ENCODE measurements at places on chromosomes 1 and 21.

DNA sequence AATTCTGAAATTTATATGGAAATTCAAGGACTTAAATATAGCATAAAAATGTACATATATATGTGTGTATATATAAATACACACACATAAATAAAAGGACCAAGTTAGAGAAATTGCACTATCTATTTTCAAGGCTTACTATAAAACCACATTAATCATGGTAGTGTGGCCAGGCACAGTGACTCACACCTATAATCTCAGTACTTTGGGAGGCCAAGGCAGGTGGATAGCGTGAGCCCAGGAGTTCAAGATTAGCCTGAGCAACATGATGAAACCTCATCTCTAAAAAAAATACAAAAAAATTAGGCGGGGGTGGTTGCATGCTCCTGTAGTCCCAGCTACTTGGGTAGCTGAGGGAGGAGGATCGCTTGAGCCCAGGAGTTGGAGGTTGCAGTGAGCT is 171.4 kb upstream of the GORAB start:
- no peak for DNase-seq

DNA sequence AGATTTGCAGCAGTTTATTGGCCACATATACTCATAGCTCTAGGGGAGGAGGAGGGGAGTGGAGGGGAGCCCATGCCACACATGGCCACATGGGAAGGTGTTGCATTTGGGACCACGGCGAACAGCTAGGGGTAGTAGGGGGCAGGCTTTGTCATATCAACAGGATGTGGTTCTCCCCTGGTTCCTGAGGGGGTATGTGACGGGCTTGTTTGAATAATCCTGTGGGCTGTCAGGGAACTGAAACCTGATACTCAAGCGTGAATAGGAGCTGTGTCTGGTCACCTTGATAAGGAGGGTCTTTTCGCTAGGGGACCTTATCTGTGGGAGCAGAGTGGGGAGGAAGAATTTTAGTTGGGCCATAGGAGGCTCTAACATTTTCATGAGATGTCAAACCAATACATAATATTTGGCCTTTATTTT is 264.7 kb downstream of the CTH start:
- no peak for DNase-seq

DNA sequence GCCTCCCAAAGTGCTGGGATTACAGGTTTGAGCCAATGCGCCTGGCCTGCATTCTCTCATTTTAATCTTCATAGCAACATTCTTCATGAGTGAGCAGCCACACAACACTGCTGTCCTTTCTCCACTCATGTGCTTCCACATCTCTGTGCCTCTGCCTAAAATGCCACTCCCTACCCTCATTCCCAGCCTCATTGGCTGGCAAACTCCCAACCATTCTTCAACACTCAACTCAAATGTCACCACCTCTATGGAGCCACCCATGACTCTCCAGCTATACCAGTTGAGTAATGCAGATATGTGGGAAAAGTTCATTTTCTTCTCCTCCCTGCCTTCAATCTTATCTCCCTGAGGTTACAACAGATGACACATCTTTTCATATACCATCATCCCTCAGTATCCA is 53.9 kb upstream of the ZC3H12A start:
- no peak for DNase-seq

GRCh38 chr21:38159355-38159754 is 97.4 kb upstream of the KCNJ15 start:
- DNase-seq, result peak; percentile 74

DNA sequence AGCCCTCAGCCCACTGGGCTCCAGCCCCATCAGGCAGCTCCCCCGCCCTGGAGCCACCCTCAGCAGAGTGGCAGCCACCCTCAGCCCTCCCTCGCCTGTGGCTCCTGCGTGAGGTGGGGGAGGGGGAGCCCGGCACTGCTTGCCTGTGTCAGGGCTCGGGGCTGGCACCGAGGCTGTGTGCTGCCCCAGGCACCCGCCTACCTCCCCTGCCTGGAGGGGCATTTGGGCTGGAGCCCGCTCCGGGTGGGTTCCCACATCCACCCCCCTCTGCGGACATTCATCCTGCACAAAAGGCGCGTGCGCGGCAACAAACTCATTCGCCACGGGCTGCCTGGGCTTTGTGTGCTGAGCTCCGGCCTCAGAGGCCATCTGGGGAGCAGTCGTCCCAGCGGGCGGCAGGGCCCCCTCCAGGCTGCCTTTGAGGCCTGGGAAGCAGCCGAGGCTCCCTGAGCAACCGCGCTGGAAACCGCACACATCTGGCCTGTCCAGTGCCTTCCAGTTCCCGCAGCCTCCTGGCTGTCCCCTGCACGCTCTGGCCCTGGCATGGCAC is 12.6 kb upstream of the TNFRSF14 start:
- no peak for DNase-seq

- DNase-seq, result no peak
Measured at GRCh38 chr1:235980976-235981375, 83.9 kb downstream of the NID1 start.

DNA sequence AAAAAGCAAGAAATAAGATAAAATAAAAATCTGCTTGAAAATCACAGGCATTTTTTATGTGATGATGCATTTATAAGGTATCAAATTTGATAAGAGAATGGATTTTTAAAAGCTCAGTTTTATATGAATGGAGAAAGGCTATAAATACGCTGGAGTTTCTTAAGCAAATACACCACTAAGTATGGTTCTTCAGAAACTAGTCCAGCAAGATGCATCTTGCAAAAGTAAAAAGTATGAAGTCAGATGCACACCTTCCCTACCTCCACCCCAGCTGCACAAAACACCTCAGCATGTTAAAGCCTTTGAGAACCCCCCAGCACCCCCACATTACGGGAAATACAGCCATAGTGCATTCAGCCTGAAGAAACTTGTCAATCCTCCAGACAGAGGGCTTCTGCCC is 143.1 kb upstream of the PROX1 start:
- no peak for DNase-seq

GRCh38 chr1:206049293-206049692 is 3.7 kb upstream of the RHEX start:
- no peak for DNase-seq

GRCh38 chr21:28421716-28422524 is 570.8 kb downstream of the LTN1 start:
- peak; percentile 94 for DNase-seq

GRCh38 chr1:102837551-102837950 is 270.8 kb downstream of the COL11A1 start:
- DNase-seq, result no peak

DNA sequence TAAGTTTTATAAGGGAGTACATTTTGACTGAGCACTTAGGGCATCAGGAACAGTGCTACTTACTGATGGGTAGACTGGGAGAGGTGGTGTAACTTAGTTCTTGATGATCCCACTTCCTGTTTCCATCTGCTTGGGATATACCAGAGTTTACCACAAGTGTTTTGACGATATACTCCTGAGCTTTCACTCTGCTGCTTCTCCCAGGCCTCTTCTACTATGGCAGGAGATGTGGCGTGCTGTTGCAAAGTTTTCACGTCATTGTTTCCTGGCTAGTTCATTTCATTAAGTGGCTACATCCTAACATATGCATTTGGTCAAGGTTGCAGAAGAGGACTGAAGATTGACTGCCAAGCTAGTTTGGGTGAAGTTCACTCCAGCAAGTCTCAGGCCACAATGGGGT is 41.3 kb upstream of the LAMC2 start:
- DNase-seq, result no peak

DNA sequence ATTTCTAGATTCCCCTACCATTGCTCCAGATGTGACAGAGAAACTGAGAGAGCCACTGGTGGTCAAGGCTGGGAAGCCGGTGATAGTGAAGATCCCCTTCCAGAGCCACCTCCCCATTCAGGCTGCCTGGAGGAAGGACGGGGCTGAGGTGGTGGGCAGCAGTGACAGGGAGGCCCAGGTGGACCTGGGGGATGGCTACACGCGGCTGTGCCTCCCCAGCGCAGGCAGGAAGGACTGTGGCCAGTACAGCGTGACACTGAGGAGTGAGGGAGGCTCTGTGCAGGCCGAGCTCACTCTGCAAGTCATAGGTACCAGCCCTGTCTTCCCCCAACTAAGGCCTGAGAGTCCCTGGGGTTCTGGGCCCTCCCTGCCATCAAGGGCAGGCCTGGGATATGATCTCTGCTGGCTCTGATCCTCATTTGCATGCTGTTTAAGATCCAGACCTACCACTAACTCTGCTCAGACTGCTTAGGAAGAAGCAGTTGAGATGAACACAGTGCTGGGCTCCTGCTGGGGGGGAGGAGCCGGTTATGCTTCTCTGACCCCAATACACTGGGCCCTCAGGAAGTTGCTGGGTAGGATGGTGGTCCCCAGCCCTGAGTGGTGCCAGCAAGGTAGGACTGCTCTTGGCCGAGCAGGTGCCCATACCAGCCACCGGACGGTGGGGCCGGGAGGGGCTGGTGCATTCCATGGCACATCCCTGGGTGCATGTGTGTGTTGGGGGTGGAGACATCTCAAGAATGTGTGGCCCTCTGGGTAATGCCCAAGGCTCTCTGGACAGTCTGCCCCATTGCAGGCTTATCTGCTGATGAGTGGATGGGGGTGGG is 25.1 kb downstream of the IGFN1 start:
- DNase-seq, result no peak

GRCh38 chr21:42251654-42252324 is 32.8 kb downstream of the ABCG1 start:
- DNase-seq, result no peak

DNA sequence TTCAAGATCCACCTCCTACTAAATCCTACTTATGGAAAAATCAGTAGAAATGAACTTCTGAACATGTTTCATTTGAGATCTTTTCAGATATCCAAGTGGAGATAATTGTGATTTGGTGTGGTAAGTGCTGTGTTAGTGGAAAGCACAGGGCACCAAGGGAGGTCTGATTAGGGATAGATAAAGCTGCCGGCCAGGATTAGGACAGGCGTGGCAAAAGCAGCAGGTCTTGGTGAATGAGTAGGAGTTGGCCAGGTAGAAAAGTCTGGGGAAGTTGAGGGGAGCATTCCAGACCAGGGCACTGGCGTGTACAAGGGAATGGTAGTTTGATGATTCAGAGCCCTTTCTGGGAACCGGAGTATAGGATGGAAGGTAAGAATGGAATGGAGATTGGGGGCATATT is 47.8 kb downstream of the AZIN2 start:
- no peak for DNase-seq

- DNase-seq, result no peak
Measured at GRCh38 chr1:35190784-35191183, 2.2 kb downstream of the SFPQ start.

DNA sequence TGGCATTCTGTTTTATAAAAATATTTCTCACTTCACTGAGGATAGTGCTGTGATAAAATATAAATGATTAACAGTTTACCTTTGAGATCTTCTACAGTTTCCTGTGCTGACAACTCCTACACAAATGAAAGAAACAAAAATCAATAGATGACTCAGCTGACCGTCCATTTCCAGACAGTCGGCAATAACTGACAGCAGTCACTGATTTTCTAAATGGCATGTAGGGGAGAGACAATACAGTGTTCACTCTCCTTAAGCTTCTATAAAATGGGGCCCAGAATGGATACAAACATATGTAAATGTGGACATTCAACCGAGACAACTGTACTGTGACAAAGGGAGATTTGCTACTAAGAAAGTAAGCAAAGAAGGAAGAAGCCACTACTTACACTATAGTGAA is 34.3 kb downstream of the PCNX2 start:
- no peak for DNase-seq

GRCh38 chr21:27426196-27426595 is 459.3 kb upstream of the ADAMTS5 start:
- DNase-seq, result no peak

- no peak for DNase-seq
Measured at GRCh38 chr21:40057331-40057730, 190.1 kb downstream of the PCP4 start.

GRCh38 chr1:180057883-180058396 is 96.7 kb upstream of the QSOX1 start:
- DNase-seq, result no peak

GRCh38 chr1:205091043-205091740 is 6.9 kb upstream of the TMEM81 start:
- peak; percentile 34 for DNase-seq

GRCh38 chr1:5338466-5338865 is 653.8 kb downstream of the NPHP4 start:
- no peak for DNase-seq

DNA sequence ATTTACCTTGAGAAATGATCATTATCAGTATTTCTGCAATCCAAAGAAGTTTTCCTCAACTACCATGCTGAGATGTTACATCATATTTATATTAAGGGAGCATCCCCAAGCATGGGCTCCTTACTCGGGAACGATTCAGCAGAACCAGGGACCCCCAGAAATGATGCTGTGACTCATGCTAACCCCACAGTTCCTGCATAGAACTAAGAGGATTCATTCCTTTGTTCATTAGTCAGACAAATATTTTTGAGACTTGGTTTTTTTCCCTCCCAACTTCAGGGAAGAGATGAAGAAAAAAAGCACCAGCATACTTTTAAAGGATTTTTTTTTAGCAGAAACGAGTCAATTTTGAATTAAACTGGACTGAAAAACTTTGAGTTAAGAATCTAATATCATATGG is 49.2 kb upstream of the COL24A1 start:
- no peak for DNase-seq

DNA sequence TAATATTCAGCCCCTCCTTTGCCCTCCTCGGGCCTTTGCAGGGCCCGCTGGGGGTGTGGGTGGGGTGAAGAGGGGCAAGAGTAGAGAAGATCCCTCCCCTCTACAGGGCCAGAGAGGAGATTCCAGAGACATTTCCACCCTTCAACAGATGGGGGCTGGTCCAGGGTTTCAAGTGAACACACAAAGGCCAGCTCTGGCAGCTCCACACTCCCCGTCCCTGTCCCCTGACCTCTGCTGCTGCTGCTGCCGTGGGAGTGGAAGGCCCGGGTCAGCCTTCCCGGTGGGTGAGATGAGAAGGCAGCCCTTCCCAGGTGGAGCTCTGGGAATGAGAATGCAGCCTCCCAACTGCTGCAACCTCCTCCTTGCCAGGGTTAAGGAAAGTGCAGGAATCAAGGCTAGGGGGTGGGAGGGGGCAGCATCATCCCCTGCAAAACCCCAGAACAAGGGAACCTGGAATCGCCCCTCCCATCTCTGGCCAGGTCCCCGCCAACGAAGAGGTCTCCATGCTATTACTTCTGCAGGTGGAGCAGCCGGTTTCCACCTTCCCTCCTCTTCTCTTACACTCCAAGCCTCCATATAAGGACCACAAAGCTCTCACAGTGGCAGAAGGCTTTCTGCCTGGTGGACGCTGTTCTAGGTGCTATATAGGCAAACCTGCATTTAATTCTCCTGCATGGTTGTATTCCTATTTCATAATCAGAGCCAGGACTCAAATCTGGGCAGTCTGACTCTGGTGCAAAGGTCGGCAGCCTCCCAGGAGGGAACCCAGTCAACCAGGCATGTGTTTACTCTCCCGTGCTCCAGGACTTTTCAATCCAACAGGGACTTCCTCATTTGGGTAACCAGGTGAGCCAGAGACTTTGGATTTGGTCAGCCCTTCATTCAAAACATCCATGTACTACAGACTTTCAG is 22.9 kb upstream of the ARHGEF10L start:
- no peak for DNase-seq

GRCh38 chr21:38486221-38486620 is 12.1 kb downstream of the ERG start:
- peak; percentile 29 for DNase-seq

- DNase-seq, result peak; percentile 96
Measured at GRCh38 chr1:226778657-226779058, 39.6 kb upstream of the ITPKB start.
